ENCODE measurements at places on chromosomes 1 and 21. TPM values are rescaled to one million over a fixed set of nuclear protein-coding genes. Genes with fewer than 3 reads are reported as not detected.

The DMBX1 gene
- not detected for total RNA-seq

The FMO2 gene
- total RNA-seq: not detected

The ADAMTSL4 gene
- 0.44 TPM for total RNA-seq

The SHISA4 gene
- 10.8 TPM for total RNA-seq
